ENCODE measurements at places on chromosomes 2 and 18.

- no peak for DNase-seq
Measured at GRCh38 chr2:69255760-69256159, 131.3 kb downstream of the GFPT1 start.

DNA sequence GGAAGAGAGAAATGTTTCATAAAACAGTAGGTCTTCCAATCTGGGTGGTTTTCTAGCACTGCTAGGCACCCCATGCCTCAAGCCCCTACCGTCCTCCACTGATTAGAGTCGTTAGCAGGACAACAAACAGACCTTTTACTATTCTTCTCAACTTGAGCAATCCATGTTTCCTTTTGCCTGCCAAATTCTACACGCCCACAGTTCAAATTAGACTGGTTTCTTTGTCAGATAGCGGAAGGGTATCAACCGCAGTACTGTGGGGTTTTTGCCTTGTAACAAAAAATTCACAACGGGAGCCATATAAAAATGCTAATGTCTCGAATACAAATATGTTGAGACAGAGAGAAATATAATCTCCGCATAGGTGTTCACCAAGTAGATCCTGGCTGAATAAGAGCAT is 59.9 kb downstream of the VIT start:
- DNase-seq: no peak

- DNase-seq: no peak
Measured at GRCh38 chr2:65361623-65362022, 70.8 kb downstream of the SPRED2 start.

GRCh38 chr2:218067523-218067922 is 1.5 kb upstream of the RUFY4 start:
- no peak for DNase-seq

DNA sequence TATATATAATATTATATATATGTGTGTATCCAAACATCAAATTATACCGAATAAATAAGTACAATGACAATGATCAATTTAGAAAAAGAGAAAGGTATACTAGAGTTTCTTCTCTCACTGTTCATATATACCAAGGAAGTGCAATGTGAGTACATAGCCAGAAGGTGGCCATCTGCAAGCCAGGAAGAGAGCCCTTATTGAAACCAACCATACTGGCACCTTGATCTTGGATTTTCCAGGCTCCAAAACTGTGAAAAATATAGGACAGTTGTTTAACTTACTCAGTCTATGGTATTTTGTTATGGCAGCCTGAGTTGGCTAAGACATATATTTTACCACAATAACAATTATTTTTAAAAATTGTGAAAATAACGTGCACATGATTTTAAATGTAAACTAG is 1490.2 kb upstream of the SLC39A10 start:
- DNase-seq: peak; percentile 22

DNA sequence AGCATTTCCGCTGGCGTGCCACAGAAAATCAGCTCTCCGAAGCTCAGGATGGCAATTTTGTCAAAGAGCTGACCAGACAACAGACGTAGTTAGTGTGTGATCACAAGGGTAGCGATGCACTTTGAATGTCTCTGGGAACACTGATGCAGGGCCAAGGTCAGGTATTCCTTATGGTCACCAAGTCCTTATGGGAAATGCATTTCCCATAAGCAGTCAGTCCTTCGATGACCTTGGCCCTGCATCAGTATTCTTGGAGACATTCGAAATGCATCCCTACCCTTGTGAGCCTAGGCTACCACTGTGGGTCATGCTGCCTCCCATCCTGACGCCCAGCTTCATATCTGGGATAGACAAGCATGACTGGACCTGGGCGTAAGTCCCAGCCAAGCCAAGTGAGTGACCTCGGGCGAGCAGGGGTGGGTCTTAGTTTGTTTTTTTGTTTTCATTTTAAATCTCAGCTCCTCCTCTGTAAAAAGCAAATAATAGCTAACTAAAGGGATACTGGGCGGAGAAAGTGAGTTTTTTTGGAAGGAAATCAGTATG is 13.6 kb downstream of the ABCG5 start:
- DNase-seq: no peak

DNA sequence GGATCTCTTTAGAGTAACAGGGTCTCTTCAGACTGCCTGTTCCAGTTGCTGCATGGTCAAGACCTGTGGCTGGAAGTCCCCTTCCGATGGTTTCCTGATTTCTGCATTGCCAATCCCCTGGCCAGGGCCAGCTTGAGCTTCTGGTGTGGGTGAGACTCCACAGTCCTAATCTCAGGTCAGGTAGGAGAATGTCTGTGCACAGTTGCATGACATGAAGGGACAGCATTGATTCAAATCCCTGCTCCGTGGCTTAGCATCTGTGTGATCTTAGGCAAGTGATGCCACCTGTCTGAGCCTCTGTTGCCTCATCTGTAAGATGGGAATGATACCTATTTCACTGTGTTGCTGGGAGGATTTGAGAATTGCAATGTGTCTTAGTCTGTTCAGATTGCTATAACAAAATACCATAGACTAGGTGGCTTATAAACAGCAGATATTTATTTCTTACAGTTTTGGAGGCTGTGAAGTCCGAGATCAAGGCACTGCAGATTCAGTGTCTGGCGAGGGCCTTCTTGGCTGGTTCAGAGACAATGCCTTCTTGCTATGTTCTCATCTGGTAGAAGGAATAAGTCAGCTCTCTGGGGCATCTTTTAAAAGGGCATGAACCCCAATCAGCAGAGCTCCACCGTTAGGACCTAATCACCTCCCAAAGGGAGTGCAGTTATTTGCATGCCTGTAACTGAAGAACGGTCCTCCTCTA is 66.2 kb downstream of the ATOH8 start:
- DNase-seq: no peak

DNA sequence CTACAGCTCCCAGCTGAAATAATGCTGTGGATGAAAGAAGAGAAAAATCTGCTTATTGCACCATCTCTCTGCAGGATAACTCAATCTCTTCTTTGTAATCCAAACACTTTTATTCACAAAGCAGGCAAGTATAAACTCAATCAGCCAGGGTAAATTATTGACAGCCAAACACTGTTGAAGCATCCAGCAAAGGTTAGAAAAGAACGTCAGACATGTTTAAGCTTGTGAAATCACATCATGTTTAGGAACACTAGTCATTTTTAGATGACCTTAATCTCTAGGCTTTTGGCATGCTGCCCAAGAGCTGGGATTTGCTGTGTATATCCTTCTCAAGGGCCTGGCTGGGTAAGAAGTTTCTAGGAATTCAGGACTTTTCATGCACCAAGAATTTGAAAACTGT is 1148.1 kb upstream of the FANCL start:
- DNase-seq: no peak

- DNase-seq: no peak
Measured at GRCh38 chr2:96877042-96877451, 7.2 kb upstream of the SEMA4C start.

DNA sequence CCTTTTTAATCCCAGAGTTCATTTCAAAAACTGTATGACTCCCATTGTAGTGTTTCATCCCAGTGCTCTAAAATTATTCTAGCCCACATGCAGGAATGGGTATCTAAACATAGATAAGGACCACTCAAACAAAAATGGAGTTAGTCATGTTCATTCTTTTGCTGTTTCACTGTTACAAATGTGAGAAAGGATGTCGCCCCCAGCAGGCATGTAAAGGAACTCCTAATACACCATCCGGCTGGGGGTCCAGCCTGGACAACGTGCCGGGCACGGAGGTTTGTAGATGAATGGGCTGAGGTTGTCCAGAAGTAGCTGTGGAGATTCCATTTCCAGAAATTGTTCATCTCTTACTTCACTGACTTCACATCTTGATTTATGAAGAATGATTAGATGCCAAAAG is 101.9 kb upstream of the RAB12 start:
- no peak for DNase-seq

GRCh38 chr2:127676906-127677305 is 1.6 kb upstream of the LIMS2 start:
- no peak for DNase-seq

- DNase-seq: no peak
Measured at GRCh38 chr2:44943031-44943692, 1.7 kb downstream of the SIX3 start.

DNA sequence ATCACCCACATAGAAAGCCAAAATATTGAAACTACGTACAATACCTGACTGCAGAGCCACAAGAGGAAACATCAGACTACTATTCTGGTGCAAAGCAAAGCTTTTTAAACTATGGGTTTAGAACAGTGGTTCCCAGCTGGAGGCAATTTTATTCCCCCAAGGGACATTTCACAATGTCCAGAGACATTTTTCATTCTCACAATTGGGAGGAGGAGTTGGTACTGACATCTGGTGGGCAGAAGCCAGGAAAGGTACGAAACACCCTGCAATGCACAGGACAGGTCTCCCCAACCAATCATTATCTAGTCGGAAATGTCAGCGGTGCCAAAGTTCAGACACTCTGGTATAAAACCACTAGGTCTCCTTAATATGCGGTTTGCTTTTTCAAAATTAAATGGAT is 88.4 kb upstream of the ARL5A start:
- no peak for DNase-seq

DNA sequence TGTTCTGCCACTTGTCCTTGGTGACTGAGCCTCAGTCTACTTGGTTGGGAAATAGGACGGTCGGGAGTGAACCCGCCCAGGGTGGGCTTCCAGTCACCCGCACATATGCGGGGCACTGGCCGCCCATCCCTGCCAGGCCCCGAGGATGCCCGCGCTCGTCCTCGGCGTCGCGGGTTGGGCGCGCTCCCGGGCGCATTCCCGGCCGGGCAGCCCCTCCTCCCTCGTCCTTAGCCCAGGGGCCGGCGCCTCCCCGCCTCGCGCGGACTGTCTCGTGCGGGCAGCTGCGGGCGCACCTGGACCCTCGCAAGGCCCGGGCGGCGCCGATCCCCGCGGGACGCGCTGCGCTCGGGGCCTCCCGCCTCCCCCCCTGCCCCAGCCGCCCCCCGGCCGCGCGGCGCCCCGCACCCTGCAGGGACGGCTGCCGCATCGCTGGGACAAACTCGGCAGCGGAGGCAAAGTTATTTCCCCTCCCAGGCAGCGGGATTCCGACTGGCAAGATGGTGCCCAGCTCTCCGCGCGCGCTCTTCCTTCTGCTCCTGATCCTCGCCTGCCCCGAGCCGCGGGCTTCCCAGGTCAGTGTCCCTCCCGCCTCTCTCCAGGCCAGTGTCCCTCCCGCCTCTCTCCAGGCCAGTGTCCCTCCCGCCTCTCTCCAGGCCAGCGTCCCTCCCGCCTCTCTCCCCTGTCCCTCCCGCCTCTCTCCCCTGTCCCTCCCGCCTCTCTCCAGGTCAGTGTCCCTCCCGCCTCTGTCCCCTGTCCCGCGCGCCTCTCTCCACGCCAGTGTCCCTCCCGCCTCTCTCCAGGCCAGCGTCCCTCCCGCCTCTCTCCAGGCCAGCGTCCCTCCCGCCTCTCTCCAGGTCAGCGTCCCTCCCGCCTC is at the start of gene FBLN7:
Gene FBLN7, plus strand, starts transcription at position 227 of the 874 bp plus-strand sequence. Its CDS starts 271 bp downstream, at position 498.
- no peak for DNase-seq

DNA sequence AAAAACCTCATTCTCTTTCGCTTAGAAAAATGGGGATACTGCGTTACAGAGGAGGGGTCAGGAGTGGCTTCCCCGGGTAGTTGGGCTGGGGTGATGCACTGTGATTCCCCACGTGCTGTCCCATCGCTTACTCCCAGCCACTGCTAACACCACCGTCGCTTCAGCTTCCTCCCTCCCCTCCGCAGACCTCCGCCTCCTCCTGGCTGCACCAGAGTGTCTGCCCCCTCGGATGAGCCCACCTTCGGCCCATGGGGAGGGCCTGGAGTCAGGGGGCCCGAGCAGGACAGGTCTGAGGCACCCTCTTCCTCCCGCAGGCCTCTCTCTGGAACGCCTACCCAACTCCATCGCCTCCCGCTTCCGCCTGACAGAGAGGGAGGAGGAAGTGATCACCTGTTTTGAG is 59.1 kb upstream of the MCFD2 start:
- DNase-seq: no peak

- DNase-seq: peak; percentile 64
Measured at GRCh38 chr2:161161074-161161706, 962 bp downstream of the TANK start.

DNA sequence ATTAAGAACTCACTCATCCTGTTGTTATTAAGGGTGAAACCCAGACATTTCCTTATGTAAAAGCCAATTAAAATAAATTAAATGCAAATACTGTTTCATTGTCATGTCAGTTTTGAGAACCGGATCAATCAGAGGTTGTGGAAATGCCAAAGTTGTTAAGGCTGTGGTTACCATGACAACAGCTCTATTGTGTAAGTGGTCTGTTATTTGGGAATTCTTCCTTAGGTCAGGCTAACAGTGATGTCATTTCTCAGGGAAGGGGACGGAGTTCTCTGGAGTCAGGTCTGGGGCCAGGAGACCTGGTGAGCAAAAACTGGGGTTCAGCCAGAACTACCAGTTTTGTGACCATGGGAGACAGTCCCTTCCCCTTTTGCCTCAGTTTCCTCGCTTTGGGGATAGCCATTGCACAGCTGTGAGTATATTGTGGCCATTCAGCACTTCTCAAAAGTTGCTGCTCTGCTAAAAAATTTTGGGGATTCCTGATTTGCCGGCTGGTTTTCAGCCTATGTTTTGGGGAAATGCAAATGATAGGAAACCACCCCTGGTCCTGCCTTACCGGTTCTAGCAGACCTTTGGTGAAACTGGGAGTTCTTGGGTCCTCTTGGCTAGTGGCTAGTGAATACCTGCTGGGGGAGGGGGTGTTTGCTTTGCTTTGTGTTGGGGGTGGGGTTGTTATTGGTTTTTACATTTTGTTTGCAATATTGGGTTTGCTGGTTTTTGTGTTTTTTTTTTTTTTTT is 21.6 kb downstream of the HPCAL1 start:
- DNase-seq: no peak

DNA sequence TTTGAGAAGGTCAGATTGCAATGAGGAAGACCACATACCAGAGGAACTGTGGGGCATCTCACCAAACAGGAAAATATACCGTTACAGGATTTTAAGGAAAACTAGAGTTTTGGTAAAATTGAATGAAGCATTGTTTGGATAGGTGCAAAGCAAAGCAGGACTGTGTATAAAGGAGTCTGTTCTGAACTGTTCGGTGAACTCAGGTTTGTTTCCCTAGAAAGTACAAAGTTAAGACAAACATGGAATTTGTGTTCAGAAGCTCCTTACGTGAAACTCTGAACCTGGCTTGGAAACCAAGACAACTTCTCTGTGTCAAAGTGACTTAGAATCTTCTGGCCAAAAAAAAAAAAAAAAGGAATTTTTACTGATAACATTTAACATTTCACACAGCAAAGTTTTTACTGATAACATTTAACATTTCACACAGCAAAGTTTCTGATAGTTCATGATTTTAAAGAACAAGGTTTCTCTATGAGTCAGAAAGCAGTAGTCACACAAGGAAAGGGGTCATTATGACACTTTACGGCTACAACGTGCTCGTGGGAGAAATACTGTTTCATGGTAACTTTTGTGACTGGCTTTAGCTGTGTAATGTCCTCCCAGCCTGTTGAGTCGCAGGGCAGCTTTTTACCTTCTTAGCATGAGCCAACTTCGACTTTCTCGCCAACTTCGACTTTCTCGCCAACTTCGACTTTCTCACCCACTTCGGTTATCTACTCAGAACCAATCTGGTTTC is 21.2 kb upstream of the TET3 start:
- no peak for DNase-seq

GRCh38 chr2:75177427-75177826 is 21.9 kb downstream of the TACR1 start:
- DNase-seq: no peak

DNA sequence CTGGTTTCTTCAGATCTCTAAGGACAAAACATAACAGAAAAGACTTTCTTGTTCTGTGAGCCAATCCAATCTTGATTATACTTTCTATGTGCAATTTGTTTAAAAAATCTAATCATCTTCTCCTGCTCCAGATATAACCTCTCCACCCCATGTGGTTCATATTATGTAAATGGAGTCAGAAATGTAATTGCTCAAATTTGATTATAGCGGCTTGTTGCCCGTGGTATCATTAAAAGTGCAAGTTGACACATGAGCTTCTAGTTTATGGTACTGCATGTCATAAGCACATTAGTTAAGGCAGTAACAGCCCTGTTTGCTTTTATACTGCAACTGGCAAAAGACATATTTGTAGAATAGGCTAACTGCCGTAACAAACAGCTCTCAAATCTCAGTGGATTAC is 715.1 kb upstream of the CDH7 start:
- no peak for DNase-seq
